ENCODE measurements at places on chromosomes 3 and 15.

- peak; percentile 53 for DNase-seq
Observed at GRCh38 chr15:48177383-48177765, 721 bp downstream of the MYEF2 start.

- DNase-seq, result peak; percentile 66
Observed at GRCh38 chr3:71247221-71247957, 336.1 kb downstream of the FOXP1 start.

DNA sequence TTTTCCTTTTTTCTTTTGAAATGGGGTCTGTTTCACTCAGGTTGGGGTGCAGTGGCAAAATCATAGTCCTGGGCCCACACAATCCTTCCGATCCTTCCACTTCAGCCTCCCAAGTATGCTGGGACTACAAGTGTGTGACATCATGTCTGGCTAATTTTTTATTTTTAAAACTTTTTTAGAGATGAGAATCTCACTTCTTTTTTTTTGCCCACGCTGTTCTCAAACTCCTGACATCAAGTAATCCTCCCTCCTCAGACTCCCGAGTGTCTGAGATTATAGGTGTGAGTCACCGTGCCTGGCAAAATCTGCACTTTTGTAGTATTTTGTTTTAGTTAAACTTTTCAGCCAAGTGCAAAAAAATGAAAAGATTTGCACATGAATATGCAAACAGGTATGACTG is 171.0 kb downstream of the FNDC3B start:
- DNase-seq, result peak; percentile 58

- DNase-seq, result no peak
Observed at GRCh38 chr15:75930866-75931265, 27.2 kb downstream of the FBXO22 start.

DNA sequence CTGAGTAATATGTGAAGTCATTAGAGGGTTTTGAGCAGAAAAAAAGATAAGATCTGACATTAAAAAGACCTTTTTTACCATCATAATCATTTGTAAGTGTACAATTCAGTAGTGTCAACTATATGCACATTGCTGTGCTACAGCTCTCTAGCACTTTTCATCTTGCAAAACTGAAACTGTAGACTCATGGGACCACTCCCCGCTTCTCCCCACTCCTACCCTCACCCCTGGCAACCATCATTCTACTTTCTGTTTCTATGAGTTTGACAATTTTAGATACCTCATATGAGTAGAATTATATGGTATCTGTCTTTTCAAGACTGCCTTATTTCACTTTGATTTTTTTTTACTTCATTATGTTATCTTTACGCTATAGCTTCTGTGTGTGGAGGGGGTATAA is 112.8 kb downstream of the NSUN3 start:
- DNase-seq, result no peak

- no peak for DNase-seq
Observed at GRCh38 chr15:59069430-59069829, 35.5 kb upstream of the CCNB2 start.

- peak; percentile 57 for DNase-seq
Observed at GRCh38 chr3:21055015-21055414, 696.0 kb downstream of the ZNF385D start.

- DNase-seq, result peak; percentile 58
Observed at GRCh38 chr3:10142707-10143560, 1.4 kb downstream of the VHL start.
